ENCODE measurements at places on chromosomes 11 and 22.
A peak's percentile ranks its signal among the peaks of the same experiment; 100 is the strongest.

- no peak for DNase-seq
Measured at GRCh38 chr11:67630228-67630942, 648 bp upstream of the NUDT8 start.

- DNase-seq, result no peak
Measured at GRCh38 chr11:8034604-8035190, 46.3 kb upstream of the TUB start.

GRCh38 chr22:31612891-31613285 lies 49.1 kb downstream of the PISD start:
- DNase-seq, result no peak

- no peak for DNase-seq
Measured at GRCh38 chr22:37394341-37394740, 32.9 kb downstream of the ELFN2 start.

DNA sequence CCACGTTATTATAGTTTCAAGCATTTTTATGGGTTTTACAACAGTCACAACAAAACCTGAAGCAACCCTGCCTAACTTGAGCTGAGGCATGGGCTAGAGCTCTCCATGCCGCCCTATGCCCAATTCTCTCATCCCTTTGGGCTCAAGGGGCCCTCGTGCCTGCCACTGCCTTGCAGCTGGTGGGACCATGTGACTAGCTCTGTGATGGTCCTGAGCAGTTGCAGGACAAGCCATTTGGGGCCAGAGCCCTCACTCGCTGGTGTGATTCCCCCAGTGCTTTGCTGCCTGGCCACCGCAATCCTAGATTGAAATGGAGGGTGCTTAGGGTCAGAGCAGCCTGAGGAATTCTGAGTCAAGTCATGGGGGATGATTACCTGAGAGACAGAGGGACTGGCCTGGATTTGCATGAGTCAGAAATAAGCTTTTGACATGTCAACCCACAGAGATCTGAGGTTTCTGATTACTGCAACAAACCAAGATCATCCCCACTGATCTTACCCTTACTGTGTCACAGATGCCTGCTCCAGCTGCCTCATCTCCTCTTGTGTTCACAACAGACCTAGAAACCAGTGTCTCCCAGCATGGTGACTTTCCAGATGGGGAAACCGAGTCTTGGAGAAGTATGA lies 323.7 kb downstream of the BRD1 start:
- no peak for DNase-seq

DNA sequence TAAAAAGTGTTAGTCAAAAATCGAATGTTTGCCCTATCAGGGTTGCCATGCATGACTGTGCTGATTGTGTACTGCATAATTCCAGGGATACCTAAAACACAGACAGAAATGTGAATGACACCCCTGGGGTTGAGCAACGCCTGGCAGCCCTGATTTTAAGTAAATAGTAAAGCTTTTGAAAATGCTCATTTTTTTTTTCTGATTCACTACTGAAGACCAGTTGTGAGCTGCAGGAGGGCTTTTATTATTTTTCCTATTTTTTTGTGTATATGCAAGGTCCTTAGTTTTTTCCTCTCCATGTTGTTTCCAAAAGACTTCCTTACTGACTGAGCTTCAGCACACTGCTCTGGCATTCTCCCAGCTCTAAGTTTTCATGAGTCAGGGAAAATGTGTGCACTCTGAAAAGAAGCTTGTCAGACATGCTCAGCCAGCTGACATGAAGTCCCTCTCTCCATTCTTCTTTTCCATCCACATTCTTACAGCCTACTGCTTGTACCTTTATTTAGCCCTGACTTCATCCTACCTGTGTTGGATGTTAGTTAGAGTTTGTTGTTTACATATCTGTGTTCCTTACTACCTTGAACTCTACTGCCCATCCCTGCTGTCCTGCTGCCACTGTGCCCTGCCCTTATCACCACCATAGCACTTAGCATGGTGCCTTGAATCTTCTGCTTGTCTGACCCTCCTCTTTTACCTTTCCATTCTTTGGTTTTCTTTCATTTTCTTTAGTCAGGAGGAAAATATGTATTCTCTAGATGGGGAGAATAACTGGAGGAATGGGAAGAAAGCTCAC lies 79.5 kb downstream of the HORMAD2 start:
- DNase-seq, result peak; percentile 39

- DNase-seq, result no peak
Measured at GRCh38 chr11:32030875-32031503, 59.9 kb upstream of the RCN1 start.

DNA sequence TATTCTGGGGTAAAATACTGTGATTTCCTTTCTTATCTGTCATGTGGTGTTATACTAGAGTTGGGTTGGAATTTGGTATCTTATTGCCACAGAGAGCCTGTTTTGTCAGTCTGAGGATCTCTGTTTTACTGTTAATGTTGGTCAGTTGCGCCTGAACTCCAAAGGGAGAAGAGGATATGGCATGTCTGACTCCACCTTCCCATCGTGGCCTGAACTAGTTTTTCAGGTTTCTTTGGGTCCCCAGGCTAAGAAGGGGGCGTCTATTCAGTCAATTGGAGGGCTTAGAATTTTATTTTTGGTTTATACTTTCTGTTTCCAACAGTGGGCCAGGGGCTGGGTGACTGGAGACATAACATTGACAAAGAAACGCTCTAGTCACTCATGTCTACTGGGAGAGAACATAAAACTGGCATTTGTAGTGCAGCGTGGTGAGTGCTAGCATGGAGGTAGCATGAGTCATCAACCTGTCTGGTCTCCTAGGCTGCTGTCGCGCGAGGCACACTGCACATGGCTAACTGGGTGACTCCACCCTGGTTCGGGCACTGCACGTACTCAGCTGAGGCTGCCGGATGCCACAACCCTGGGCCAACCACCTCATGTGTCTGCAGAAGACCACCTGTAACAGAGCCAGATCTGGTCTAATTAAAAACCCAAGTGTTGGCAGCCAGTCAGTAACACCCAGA lies 120.1 kb upstream of the OR9Q1 start:
- DNase-seq, result peak; percentile 73

DNA sequence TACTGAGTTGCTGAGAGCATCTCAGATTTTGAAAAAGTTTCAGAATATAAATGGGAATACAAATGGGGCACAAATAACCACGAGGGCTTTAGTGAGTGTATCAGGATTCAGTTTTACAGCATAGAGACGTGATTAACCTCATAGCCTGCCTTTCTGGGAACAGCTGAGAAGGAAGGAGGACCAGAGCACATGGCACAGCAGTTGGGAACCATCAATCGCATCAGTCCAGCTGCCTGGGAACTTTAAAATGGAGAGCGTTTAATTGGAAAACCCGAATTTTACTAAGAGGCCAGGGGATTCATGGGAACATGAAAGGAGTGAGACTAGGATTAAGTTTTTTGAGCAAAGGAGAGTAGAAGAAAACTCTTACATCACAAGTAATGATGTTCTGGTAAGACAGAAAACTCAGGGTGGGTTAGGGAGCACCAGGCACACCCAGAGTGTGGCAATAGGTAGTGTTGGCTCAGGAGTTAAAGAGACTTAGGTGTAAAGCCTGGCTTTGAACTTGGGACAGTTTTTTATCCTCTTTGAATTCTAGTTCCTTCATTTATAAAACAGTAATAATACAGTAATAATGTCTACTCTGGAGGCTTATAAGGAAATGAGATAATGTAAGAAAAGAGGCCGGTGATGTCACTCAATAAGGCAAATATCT lies 40.2 kb downstream of the FZD4 start:
- DNase-seq, result no peak

DNA sequence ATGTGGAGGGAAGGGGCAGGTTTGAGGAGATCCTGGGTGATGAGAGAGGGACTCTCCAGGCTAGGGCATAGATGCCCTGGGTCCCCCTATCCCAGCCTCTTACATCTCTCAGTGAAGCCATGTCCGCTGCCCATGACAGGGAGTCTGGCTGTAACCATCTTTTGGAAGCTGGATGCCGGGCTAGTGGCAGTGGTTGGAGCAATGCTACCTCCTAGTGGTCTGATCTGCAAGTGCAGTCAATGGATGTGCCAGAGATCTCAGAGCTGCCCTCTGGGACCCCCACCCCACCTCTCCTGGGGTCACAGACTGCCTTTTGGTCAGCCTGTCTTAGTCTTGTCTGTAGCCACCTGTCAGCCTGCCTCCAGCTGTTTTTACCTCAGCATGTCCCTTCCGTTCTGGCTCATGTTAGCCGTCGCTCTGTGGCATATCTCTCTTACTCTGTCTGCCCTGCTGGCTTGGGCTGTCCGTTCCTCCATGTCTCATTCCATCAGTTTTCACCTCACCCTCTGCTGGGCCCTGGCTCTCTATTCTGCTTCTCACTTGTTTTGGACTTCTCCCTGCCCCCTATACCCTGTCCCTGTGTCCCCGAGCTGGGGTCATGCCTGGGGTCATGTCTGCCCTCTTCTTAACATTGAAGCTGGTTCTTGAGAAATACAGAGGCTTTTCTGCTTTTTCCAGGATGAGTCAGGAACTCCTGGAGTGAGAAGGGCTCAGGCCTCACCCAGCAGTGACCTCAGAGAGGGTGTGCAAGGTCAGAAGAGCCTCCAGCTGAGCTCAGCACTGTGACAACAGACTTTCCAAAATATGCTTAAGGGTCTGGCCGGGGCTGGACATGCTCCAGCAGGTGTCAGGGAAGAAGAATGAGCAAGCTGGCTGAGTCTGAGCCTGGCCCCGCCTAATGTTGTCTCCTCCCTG lies 52.0 kb upstream of the THY1 start:
- DNase-seq, result peak; percentile 71

DNA sequence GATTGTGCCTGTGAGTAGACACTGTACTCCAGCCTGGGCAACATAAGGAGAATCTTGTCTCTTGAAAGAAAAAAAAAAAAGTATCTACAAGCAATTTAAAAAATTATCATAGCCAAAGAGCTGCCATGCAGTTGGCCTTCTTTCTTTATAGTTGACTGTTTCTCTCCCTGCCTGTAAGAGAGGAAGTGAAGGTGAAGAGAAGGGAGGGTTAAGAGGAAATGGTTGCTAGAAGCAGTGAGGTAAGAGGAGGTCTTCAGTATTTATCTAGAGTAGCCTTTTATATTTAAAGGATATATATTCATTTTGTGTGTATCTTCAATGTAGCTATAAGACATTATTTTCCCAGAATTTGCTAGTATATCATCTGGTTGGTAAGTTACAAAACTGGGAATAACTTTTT lies 217.9 kb downstream of the TMEM135 start:
- DNase-seq, result no peak

GRCh38 chr11:9225748-9226298 lies 39.3 kb downstream of the DENND5A start:
- DNase-seq, result no peak

GRCh38 chr11:92752122-92752521 lies 217.3 kb upstream of the MTNR1B start:
- DNase-seq, result no peak

GRCh38 chr11:94910270-94910669 lies 63.1 kb downstream of the CWC15 start:
- no peak for DNase-seq

GRCh38 chr22:50544746-50545253 lies 899 bp upstream of the KLHDC7B start:
- DNase-seq, result no peak

GRCh38 chr11:9460322-9461062 lies at the start of gene ZNF143:
Gene ZNF143, plus strand, starts transcription at chr11:9461012. Its CDS starts 10,297 bp downstream, at chr11:9471309.
- DNase-seq, result peak; percentile 95

DNA sequence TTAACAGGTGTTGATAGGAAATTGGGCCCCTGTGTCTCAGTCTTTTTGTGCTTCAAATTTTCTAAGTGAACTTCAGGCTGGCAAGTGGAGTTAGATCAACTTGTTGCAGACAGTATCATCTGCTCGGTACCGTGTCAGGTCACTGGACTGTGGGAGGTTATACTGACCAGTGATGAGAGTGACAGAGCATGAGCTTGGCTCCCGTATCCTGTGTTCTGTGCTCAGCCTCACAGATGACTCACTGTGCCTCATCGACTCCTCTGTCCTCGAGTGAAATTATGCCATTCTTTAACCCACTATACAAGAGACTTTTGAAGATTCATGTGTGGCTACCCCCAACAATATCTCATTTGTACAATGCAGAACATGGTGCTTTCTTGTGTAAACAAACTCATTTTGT lies 7.9 kb downstream of the GRAP2 start:
- peak; percentile 15 for DNase-seq

DNA sequence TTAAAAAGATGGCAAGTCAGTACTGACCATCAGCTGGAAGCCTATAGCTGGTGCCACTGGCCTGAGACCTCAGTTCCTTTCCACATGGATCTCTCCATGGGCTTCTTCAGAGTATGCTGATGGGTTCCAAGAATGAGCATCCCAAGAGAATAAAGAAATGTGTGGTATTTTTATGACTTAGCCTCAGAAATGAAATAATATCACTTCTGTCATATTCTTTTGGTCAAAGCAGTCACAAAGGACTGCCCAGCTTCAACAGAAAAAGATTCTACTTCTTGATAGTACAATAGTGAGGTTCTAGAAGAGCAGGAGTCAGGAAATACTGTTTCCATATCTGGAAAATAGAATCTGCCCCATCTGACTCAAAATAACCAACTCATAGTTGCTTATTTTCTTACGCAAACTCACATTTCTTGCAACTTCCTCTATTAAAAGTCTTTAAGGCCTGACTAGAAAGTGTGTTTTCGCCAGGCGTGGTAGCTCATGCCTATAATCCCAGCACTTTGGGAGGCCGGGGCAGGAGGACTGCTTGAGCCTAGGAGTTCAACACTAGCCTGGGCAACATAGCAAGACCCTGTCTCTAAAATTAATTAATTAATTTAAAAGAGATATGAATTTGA lies 116.9 kb downstream of the SIK3 start:
- no peak for DNase-seq

GRCh38 chr22:45554040-45554406 lies 51.3 kb downstream of the FBLN1 start:
- no peak for DNase-seq

DNA sequence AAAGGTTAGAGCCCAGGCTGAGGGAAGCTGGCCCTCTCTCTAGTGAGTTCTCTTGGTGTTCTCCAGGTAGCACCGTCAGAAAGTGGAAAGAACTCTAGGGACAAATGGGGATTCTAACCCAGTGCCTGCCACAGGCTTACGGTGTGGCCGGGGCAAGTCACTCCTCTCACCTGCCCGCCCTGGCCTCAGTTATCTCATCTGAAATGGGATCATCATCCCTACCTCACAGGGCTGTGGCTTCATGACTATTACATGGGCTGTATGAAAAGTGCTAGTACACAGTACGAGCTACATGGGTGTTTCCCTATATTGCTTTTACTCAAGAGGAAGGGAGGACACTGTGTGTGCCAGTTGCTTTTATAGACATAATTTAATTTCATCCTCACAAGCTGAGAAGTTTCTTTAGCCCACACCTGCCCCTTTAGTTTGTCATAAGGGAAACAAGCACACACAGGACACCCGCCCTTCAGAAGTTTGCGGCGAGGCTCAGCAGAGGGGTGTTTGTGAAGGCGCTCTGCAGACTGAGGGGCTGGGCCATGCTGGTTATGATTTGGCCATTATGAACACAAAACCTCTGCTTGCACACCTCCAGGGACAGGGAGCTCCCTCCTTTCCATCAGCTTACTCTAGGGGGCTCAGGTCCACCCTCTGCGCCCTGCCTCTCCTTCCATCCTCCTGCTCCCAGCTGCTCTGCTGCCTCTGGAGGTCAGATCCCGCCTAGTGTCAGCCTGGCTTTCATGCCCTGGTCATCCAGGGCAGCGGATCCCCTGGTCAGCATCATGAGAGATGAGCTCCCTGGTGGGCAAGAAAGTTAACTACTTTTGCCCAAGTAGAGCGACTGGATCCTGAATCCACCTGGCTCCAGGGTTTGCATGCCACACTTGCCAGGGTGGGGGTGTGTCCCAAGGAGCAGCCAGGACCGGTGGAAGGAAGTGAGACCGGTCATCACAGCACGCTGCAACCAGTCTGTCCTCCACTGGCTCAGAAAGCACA lies 1.2 kb downstream of the KLHL35 start:
- no peak for DNase-seq

- peak; percentile 33 for DNase-seq
Measured at GRCh38 chr11:93089474-93090102, 108.2 kb downstream of the SLC36A4 start.

All from epithelial cell of proximal tubule (primary cell).